ENCODE measurements at places on chromosomes 5 and 9.

DNA sequence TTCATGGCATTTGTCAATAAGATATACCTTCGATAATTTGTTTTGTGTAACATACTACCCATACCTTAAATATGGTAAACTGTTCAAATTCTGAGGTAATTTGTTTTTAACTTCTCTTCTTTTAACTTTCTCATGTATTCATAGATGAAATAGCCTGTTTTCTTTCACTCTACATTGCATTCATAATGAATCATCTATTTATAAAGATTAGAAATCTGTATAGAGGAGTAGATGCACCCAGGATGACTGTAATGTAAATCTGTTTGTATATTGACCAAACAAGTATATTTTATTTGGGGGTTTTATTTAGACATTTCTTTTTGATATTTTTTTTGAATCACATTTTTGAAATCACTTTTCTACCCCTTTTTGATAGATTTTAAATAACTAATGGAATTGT, 144.6 kb downstream of the CD180 start:
- no peak for DNase-seq

GRCh38 chr9:16460696-16461095, 409.8 kb downstream of the BNC2 start:
- DNase-seq, result no peak

- no peak for DNase-seq
Observed at GRCh38 chr9:109171926-109172325, 4.9 kb upstream of the FRRS1L start.

DNA sequence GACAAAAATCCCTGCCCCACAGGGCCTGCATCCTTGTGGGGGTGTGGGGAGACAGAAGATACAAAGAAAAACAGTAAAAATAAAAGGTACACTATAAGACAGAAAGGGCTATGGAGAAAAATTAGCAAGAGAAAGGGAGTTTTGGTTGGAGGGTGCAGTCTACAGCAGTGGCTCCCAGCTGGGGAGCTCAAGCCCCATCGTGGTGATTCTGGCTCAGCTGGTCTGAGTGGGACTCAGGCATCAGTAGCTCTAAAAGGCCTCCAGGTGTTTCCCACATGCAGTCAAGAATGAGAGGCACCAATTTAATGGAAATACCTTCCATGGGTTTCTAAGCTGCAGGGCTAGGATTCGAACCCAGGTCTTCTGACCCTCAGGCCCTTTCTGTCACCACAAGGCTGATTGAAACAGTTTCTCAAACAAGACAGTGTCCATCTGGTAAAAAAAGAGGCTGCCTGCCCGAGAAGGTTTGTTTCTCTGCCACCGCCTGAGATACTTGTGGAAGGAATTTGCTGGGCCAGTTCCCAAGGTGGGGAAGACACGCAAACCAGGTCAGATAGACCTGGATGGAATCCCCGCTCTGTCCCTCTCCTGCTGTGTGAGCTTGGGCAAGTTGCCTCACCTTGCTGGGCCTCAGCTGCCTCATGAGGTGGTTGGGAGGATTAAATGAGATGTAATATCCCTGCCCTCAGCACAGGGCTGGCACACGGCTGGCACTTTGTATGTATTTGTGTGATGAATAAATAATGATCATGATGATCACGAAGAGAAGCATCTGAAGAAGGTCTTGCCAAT, 43.1 kb downstream of the COL27A1 start:
- DNase-seq, result no peak

DNA sequence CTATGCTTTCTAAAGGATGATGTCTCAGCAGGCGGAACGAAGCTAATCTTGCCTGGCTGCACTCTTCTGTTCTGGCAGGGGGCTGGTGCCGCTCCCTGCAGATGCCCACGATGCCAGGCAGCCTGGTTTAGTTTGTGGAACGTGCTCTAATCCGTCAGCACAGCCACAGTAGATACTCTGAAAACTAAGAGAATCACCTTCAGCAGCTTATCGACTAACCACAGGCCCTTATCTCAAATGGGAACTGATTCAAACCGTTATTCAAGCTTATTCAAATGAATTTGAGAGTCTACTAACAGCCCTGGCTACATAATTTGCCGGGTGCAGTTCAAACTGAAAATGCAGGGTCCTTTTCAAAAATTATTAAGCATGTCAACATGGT, 246.6 kb upstream of the ANKRD55 start:
- no peak for DNase-seq

- no peak for DNase-seq
Observed at GRCh38 chr9:119101048-119101447, 268.2 kb downstream of the BRINP1 start.

GRCh38 chr9:121253821-121254501, 14.0 kb upstream of the GSN start:
- DNase-seq, result no peak

GRCh38 chr9:109064963-109065702, 51.8 kb upstream of the CTNNAL1 start:
- no peak for DNase-seq

- no peak for DNase-seq
Observed at GRCh38 chr9:113516840-113517577, 53.5 kb downstream of the RGS3 start.

DNA sequence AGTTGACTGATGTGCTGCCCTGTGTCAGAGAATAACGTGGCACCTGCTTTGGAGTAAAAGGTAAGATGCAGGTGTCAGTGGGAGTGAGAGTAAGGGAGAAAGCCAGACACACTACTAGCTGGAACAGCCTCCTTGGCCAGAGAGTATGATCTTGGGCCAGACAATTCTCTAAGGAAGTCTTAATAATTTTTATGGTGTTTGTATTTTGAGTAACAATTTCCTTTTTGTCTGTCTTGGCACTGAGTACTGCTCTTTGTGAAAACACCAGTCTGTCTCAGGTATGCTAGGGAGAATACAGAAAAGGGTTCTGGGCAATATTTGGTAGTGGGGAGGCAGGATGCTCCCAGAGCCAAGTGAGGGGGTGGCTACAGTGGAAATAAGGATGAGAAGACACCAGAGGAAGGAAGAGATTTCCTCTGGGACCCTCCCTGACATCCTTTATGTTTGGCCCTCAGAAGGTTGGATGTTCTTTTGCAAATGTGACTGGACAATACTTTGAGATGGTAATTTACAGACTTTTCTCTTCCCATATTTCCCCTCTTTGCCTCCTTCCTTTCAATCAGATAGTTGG, 20.6 kb upstream of the PRDM6 start:
- DNase-seq, result no peak

DNA sequence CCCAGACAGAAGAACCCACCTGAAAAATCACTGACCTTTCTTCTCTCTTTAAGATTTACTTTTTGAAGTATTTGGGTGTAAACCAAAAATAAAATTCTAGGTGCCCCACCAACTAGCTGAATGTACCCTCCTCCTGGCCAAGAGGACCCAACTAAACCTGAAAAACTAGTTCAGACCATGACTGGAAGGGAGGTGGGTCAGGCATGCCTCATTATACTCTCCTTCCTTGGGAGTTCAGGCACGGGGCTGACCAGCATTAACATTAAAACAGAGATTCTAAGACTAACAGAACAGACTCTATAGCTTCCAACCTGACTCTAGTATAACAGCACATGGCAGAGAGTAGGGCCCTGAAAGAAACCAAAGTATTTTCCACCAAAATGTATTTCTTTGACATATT, 61.4 kb downstream of the CERT1 start:
- no peak for DNase-seq

DNA sequence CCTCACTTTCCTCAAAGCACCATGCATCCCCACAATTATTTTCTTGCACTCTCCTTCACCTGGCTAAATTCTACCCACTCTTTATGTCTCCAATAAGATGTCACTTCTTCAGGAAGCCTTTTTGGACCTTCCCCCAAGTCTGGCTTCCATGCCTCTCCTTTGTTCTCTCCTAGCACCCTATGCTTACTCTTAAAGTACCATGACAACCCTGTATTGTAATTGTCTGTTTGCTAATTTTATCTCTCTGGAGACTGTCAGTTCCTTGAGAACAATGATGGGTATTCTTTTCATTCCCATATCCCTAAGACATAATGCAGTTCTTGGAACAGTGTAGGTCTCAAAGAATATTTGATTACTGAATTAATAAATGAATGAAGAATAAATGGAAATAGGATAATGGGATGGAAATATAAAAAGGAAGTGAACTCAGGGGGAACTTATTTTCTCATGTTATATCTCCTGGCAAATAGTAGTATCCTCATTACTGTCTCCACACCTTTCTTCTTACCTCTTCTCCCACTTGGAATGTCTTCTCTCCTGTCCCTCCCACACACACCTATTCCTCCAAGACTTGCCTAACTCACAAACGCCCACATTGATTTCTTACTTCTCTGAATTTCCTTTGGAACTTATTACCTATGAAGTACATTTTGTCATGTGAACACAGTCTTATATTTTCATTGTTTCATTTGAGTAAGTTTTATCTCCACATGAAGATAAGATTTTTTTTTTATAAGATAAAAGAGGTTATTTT, 499.1 kb downstream of the NFIB start:
- no peak for DNase-seq

- no peak for DNase-seq
Observed at GRCh38 chr5:149948993-149949392, 4.4 kb upstream of the PDE6A start.

- DNase-seq, result no peak
Observed at GRCh38 chr5:61023131-61023530, 78.1 kb downstream of the NDUFAF2 start.

GRCh38 chr9:109986521-109986991, 206.6 kb downstream of the PALM2AKAP2 start:
- no peak for DNase-seq

GRCh38 chr9:95574866-95575553, 58.2 kb upstream of the PTCH1 start:
- DNase-seq, result no peak

GRCh38 chr9:8614926-8615440, 815.4 kb upstream of the DMAC1 start:
- DNase-seq, result no peak

DNA sequence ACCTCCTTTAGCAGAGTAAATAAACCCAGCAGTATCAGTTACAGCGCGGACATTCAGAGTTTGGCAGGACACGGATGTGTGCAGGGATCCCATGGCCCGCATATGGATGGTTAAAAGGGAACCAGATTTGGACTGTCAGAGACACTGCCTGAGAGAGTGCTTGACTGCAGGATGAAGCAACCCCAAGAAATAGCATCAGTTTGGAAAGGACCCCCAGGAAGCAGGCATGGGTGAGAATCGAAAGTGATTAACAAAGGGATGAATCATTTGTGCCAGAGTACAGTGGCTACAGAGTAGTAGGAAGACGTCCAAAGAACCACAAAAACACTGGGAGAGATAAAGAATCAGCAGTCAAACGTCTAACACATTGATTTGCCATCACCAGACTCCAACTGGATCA, 5.5 kb downstream of the C7 start:
- no peak for DNase-seq

GRCh38 chr9:73753171-73753570, 601.5 kb downstream of the ANXA1 start:
- no peak for DNase-seq

DNA sequence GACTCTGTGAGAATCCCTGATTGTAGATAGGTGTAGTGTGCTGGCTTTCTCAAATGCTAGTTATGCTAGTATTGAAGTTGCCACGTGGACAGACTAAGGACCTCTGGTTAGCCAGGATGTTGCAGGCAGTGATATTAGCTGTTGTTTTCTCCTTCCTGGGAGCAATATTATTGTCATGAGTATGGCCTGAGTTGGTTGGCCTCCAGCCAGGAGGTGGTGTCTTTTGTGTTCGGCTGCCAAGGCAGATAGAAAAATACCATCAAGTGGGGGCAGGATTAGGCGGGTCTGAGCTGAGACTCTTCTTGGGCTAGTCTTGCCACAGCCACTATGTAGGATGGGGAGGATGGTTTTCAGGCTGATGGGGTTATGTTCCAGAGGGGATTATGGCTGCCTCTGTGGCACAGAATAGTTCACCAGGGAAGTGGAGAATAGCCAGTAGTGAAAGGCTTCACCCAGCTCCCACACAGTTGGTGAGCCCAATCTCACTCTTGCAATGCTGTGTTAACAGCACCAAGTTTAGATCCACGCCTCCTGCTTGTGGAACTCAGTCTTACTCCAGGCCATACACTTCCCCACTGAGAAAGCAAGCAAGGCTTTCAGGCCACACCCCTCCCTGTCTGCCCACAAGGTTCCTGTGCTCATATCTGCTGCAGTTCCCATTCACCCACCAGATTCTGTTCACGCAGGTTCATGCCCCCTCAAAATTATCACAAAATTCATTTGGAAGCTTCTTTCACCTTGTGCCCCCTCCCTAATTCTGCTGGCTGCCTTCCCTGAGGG, 31.2 kb downstream of the GHR start:
- no peak for DNase-seq

DNA sequence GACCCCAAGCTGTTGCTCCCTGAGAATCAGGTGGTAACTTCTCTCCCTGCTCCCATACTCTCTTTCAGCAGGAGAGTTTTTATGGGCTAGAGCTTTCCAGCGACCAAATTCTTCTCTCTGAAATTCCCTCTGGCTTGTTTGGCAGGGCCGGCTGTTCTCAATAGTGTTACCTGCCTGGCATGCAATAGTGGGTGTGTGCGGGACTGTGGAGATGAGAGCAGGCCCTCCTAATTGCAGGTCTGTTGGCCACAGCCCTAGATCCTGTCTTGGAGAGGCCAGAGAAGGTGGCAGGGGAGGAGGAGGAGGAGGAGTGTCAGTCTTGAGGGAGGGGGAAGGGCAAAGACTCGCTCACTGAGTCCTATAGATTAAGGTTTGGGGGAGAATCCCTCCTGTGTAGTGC, 29.5 kb downstream of the AQP7 start:
- DNase-seq, result no peak

DNA sequence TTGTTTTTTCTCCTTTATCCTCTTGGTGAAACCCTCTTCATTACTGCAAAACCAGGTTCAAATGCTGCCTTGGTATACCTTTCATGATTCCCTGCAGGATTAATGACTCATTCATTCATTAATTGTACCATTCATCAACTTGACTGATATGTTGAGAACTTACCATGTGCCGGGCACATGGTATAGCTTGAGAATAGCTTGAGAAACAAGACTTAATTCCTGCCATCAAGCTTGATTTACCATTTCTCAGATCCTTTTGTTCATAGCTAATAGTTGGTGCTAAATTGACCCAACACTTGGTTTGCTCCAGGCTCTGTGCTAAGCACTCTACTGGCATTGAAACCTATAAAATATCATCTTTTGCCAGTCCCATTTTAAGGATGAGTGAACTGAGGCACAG, 165.7 kb downstream of the YIPF5 start:
- DNase-seq, result no peak

Measured in nucleus accumbens (tissue), 56 donors.